ENCODE measurements at places on chromosomes 5 and 9.

DNA sequence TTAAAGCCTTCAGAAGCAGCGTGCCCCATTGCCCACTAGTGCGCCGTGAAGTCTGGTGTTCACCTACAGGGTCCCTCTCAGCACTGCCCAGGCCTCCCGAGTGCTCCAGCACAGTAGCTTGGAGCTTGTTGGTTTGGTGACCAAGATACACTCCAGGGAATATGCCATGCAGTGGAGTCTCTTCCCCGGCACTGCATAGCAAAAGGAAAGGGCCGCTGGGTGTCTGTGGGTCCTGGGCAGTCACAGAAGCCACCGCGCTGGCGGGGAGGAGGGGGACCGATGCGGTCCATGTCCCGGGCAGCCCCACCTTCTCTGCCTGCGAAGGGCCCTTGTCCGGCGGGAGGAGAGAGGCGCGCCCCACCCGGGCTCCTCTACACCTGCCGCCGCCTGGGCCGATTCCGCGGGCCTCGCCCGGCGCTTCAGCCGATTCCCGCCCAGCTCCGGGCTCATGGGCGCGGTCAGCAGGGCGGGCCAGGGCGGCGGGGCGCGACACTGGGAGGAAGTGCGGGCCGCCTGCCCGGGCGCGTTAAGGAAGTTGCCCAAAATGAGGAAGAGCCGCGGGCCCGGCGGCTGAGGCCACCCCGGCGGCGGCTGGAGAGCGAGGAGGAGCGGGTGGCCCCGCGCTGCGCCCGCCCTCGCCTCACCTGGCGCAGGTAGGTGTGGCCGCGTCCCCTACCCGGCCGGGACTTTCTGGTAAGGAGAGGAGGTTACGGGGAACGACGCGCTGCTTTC, at the start of gene SYK:
TSS of gene SYK (plus strand) at position 579 of the 732 bp plus-strand sequence. CDS start 42,080 bp downstream, outside the sequence.
- no peak for DNase-seq

- DNase-seq = no peak
These were observed 4.8 kb downstream of the DNAJB5 start for GRCh38 chr9:34994260-34994899.

DNA sequence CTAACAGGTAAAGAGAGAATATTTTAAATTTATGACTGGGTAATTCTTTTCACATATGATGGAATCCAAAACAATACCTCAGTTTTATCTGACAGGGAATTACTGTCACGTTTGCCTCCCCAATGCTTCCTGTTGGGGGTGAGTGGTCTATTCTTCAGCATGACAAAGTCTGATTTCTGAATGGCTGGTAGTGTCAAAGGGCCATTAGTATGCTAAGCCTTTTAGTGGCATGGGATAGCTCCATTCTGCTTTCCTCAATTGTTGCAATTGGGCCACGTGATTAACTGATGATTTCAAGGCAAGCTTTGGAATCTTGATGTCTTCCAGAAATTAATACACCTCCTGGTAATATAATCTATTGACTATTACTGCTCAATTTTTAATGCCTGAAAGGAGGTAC, 14.7 kb upstream of the NDUFS4 start:
- no peak for DNase-seq

DNA sequence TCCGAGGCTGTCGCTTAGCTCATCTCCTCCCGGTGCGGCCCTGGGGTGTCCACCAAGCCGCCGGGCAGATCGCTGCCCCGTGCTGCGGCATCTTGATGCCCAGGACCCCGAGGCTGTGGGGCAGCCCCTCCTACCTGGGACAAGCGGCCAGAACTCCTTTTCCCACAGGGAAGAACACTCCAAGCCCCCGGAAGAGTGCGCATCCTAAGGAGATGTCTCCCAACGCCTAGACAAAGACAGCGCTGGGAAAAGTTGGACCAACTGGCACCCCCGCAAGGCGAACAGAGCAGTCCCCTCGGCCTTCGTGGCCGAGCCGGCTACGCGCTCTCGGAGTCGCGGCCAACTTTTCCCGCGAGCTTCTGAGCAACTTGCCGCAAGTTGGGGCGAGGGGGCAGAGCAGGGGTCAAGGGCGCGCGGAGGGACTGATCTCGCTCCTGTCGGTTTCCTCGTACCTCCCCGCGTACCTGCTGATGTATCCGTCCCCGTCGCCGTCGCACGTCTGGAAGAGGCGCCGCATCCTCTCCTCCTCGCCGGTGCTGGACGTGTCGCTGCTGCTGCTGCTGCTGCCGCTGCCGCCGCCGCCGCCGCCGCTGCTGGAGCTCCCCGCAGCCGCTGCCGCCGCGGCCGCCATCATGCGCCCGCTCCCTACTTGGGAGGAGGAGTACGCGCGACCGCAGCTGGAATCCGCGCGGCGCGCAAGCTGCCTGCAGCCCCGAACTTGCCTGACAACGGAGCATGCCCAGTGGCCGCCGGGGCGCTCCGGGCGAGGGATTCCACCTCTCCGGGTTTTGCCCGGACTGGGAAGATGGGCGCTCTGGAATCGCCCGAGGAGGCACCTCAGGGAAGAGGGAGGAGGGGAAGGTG, at the start of gene MCC:
TSS of gene MCC (minus strand) at position 673 of the 864 bp plus-strand sequence.
- DNase-seq = peak; percentile 7

- DNase-seq = no peak
These were observed 41.3 kb downstream of the KIAA1958 start for GRCh38 chr9:112527959-112528358.

DNA sequence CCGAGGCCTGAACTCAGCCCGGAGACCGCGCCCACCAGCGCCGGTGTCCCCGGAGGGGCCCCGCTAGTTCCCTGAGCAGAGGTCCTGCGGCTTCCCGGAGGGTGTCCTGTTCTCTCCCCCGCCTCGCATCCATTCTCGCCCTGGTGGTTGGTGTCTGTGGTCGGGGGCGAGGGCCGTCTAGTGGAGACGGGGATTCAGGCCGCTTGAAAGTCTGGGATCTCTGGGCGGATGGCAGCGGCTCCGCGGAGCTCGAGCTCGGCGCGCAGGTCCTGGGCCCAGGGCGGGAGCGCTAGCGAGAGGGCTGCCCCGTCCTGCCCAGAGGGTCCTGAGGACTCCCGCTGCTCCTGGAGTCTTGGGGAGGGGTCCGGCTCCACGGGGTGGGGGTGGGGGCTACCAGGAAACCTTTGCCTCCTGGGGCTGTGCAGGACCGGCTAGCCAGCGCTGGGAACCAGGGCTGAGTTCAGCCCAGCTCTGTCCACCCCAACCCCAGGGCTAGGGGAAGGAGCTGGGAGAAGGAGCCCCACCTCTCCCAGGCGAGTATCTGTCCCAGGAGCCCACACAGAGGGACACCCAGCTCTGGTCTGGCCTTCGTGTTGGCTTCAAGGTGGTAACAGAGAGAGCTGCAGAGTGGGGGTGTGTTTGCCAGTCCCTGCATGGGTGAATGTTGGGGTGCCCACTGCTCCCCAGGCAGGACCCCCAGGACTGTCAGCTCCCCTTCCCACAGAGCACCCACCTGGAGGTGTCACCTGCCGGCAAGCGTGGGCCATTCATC, 4.0 kb downstream of the TOR4A start:
- DNase-seq = no peak

DNA sequence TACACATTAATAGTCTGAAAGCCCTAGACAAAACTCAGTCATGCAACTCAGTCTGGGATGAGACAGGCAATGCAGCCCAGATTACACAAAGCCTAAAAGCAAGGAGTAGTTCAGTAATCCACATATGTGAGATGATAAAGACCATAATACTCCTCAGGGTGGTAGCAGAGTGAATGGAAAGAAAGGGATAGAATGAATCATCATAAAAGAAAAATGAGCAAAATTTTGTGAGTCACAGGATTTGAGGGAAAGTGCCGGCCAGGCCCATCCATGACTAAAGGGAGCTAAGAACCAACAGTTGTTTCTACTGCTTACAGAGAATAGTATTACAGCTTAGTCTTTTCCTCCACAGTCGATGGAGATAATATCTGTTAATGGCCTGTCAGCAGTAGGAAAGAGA, 90.0 kb upstream of the POU5F2 start:
- DNase-seq = no peak

Measured in activated CD4-positive, alpha-beta T cell treated with anti-CD3 and anti-CD28 coated beads, Interleukin-2, amount 50 U/mL, for 16 hours (primary cell).